Activated CD4-positive, alpha-beta T cell treated with anti-CD3 and anti-CD28 coated beads for 4 hours (primary cell): ENCODE measurements at places on chromosomes 16 and 17.

DNA sequence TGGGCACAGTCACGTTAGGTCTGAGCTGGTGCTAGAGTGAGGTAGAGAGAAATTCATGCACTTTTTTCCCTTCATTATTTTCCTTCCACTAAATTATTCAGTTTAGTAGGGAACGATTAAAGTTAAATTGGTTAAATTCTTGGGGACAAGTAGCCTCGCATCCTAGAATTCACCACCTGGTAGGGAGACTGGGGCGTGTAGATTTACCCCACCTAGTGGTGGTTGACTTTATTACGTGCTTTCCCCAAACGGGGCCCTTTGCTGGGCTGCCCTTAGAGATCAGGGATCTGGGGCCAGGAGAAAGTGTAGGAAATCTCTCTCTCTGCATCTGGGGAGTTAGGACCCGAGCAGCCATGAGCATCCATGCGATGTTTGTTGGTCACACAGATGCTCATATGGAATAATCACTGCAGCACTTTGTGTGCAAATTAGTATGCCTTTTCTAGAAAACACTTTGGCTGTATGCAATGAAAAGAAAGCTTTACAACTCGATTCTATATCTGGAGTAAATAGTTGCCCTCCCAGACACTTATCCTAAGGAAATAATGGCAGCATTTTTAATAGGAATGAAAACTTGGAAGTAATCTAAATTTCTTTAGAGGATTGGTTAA, 107.0 kb downstream of the PLCG2 start:
- DNase-seq: no peak

GRCh38 chr16:55728797-55729196, 73.0 kb downstream of the SLC6A2 start:
- no peak for DNase-seq

DNA sequence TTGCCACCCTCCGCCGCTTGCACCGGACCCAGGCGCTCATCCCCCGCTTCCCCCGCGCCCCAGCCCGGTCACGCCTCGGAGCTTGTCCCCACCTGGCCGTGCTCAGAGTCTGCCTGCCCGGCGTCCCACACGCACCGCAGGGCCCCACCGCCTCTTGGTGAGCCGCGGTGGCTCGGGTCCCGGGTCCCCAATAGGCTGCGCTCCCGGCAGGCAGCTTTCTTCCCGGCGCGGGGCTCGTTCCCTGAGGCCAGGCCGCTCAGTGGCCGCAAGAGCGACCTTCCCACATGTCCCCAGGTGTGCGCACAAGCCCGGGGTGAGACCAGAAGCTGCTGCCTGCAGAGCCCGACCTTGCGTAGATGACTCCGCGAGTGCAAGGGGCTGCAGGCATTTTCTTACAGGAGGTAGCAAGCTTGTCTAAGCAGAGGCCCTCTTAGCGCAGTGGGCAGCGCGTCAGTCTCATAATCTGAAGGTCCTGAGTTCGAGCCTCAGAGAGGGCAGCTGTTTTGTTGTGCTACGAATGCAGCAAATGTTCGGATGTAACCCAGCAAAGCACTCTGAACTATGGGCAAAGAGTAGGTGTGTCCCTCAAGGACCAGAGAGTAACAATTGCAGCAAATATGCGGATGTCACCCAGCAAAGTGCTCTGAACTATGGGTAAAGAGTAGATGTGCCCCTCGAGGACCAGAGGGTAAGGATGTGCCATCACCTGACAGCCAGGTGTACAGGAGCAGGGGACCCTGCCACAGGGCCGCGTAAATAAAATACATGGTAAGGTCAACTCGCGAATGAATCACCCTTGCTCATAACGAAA, 15.6 kb downstream of the TLE7 start:
- DNase-seq: no peak

- no peak for DNase-seq
Observed at GRCh38 chr17:39845052-39845846, 18.9 kb downstream of the IKZF3 start.

GRCh38 chr17:72113751-72114150, 7.1 kb upstream of the SOX9 start:
- DNase-seq: no peak

GRCh38 chr16:90026135-90026534, 6.9 kb upstream of the DBNDD1 start:
- DNase-seq: no peak

GRCh38 chr17:28466001-28466400, 7.4 kb upstream of the SLC13A2 start:
- no peak for DNase-seq

GRCh38 chr17:4678448-4679026, 25.4 kb downstream of the PELP1 start:
- DNase-seq: no peak

GRCh38 chr17:34603974-34604373, 24.6 kb downstream of the TMEM132E start:
- DNase-seq: no peak
